ENCODE measurements at places on chromosomes 1 and 21.

DNA sequence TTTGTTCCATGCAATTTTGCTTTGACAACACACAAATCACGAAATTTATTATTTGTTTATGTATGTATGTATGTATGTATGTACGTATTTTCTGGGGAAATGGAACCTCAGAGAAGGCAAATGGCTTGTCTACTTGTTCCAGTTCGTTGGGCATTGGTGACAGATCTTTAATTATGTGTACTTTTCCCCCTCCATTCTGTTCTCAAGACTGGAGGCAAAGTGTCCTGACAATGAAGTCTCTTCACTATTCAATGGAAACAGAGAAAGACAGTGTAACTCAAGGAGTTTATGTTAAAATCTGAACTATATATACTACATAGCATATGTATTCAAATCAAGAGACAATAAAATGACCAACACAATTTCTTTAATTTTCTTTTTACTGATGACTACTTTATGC is 245.7 kb upstream of the PTBP2 start:
- no peak for DNase-seq

DNA sequence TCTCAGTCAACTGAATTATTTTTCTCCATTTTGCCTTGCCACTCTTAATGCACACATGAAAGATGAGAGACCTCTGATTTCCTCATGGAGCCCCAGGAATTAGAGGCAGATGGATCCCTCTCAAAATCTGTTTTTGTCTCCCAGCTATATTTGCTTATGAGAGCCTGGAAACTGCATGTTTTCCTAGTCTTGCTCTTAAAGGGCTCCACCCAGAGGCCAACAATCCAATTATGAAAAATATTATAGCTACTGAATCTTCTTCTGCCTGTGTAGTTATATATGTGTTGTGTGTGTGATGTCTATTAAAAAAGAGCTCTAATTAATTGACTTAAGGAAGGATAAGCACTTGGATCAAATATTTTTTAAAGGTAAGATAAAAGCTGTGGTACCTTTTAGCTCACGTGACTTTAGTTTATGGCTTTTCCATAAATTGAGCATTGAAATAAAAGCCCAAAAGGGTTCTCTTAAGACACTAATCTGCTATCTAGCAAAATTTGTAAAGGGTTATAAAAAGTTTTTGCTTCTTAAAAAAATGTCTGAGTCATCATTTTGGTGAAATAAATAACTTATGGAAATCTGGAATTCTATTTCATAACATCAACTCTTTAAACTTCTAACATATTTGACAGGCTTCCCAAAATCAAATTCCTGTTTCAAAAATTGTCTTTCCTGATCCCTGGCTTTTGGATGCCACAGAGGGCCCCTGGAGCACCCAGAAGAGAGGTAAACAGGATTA is 31.2 kb upstream of the TSPEAR start:
- DNase-seq, result no peak

DNA sequence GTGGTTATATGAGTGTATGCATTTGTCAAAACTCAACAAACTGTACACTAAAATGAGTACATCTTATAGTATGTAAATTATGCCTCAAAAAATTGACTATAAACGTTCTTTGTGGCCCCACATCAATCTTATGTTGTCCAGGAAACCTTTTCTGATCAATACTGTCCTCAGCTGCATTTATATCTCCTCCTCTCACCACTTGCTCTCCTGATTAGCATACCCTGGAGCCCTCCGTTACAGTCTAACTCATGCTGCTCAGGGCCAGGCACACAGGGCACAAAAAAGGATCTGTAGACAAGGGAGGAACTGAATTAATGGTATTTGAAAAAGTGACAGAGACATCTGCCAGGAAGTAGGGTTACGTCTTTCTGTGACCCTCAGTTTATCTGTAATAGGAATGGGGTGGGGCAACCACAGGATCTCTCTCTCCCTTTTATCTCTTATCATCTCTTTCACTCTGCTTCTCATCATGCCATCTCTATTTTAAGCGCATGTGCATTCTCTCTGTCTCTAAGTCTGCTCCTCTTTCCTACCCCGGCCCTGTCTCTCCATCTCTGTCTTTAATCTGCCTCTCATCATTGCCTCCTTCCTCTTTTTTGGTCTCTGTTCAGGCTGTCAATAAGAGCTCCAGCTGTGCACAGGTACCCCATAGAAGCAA is 7.0 kb upstream of the TAL1 start:
- no peak for DNase-seq

DNA sequence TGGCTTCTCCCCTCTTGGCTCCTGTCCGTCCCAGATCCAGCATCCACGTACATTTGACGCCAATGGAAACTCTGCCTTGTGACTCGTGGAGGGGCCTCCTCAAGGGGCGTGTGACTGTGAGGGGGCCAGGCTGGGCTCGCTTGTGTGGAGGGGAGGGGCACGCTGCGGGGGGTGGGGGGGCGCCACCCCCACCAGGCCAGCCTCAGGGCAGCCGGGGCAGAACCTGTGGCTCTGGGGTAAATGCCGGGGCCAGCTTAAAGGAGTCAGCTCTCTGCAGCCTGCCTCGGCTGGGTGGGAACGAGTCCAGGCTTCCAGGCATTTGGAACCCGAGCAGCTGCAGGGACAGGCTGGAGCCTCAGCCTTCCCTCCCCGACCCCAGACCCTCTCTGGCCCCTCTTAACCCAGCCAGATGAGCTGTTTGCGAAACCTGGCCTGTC is 94.1 kb downstream of the SIK1 start:
- no peak for DNase-seq

DNA sequence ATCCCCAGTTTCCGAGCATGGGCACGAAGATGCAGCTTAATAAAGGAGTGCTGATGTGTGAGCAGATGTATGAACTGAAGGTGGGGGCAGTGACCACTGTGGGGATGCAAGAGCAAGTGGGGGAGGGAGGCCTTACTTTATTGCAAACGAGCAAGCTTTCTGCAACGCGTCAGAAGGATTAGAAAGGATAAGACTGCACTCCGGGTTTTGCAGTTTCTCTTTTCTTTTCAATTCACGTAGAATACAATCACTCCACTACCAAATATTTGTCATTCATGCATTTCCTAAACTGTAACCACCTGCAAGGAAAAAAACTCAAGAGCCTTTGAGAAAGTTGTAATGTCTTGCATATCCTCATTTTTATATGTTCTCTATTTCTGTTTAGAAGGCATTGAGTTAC is 4.3 kb upstream of the OR2C3 start:
- no peak for DNase-seq

DNA sequence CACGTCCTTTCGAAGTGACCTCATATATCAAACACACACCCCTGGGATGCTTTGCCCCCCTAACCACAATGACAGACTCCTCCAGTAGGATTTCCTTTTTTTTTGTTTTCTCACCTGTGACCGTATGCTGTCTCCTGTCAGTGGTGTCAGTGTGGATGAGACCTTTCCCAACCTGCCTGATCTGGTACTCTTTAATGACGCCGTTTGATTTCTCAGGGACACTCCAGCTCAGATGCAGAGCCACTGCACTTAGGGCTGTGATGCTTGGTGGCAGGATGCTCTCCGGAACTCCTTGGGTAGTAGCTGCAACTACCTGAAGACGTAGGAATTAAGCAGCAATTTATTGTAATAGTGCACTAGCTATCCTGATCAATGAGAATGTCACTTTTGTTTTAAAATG is 212.6 kb downstream of the KCTD3 start:
- no peak for DNase-seq

GRCh38 chr21:27149034-27149433 is 182.1 kb upstream of the ADAMTS5 start:
- no peak for DNase-seq

DNA sequence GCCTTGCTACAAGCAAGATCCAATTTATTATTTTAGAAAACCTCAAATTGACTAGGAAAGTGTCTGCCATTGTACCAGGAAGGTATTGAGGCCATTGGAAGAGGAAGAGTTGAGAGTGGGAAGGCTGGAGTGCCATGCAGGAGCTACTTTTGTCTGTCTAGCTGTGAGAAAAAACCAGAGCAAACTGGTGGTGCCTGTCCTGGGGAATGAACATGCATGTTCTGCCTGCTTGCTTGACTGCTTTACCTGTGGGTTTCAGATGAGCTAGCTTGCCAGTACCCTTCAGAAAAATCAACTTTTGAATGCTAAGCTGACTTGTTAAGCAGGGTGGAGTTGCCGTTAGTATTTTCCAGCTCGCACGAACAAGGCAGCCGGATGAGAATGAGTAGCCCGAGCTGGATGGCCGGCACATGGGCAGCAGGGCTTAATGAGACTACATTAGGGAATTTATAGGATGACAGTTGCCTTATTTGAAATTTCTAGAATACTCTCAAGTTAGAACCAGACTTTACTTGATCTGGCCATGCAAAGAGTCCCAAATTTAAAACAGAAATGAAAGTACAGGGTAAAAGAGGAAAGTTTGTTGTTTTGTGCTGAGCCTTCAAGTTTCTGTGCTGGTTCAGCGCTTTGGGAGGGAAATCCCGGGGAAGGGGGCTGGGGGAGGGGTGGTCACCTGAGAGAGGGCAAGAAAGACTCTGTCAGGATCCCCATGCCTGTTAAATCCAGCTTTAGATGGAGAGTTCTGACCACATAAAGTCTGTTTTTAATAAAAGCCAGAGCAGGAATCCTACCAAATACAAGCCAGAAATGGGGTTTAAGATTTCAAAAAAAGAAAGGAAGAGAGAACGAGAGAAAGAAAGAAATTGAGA is 29.6 kb upstream of the C1orf105 start:
- no peak for DNase-seq

DNA sequence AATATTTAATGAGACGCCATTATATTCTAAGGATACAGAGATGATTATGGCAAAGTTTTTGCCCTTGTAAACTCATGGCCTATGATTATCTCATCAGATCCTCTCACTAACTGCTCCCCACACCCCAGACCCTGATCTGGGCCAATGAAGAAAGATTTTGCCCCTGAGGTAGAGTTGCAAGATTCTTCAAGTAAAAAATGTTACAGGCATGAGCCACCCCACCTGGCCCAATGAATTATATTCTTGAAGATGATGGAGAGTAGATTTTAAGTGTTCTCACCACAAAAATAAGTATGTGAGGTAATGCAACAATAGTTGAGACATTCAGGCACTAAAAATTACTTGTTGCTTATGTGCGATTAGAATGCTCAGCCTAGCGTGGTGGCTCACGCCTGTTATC is 1.8 kb upstream of the CNR2 start:
- no peak for DNase-seq

DNA sequence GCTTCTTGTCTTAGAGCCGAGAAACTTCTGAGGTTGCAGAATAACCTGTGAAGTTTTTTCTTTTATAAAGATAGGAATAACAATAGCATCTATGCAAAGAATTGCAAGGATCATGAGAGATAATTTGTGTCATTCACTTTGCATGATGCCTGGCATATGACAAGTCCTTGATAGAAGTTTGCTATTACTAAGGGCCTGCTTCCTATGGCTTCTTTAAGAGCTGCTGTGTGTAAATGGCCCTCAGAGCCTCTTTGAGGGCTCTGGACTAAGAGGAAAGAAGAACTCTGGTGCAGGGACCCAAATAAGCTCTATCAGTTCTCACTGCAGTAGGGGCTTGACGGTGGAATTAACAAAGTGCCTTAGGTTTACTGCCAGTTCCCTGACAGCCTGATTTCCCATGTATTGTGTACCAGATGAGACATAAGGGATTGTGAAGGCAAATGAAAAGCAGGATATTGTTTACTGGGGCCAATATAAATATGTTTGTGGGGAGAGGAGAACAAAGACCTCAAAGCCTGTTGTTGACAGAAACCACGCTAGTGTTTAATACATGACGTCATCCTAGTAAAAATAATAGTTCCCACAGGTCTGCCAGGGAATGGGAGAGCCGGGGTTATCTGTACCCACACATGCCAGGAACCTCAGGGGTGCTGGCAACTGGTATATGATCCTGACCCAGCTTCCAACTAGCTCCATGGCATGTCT is 131.2 kb upstream of the UBE2U start:
- no peak for DNase-seq

GRCh38 chr1:87220993-87221392 is 107.7 kb upstream of the LMO4 start:
- DNase-seq, result no peak

DNA sequence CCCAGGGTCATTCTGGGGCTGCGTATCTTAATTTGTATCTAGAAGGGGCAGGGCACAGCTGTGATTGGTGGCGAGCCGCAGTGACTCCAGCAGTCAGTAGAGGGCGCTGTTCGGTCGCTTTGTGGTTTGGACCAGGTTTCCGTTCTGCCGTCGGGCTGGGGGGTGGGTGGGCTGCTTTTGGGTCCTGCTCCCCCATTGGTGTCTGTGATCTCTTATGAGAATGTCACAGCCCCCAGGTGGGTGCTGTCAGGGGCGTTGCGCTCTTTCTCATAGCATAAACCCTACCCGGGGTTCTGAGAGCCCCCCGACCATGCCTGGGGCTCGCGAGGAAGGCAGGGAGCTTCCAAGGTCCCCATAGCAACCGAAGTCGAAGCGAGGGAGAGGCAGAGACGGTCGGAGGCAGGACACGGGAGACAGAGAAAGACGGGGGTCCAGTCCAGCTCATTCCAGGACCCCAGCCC is 5.4 kb downstream of the TFF3 start:
- no peak for DNase-seq
